ENCODE measurements at places on chromosomes 7 and 10. TPM values are rescaled to one million over a fixed set of nuclear protein-coding genes. Genes with fewer than 3 reads are reported as not detected.

Gene BICC1
- not detected for total RNA-seq

Gene MSS51
- 2.2 TPM for total RNA-seq

GRCh38 chr10:44706745-44707144 lies 204.4 kb upstream of the TMEM72 start:
- no peaks in the 10 kb centered on the region for H3K36me3 ChIP-seq
- no peak for DNase-seq
- H3K27me3 ChIP-seq: no peaks in the 10 kb centered on the region
- no peak overlapping the region for H3K4me3 ChIP-seq
- no peaks in the 10 kb centered on the region for H3K4me1 ChIP-seq
- no peak overlapping the region for H3K27ac ChIP-seq

DNA sequence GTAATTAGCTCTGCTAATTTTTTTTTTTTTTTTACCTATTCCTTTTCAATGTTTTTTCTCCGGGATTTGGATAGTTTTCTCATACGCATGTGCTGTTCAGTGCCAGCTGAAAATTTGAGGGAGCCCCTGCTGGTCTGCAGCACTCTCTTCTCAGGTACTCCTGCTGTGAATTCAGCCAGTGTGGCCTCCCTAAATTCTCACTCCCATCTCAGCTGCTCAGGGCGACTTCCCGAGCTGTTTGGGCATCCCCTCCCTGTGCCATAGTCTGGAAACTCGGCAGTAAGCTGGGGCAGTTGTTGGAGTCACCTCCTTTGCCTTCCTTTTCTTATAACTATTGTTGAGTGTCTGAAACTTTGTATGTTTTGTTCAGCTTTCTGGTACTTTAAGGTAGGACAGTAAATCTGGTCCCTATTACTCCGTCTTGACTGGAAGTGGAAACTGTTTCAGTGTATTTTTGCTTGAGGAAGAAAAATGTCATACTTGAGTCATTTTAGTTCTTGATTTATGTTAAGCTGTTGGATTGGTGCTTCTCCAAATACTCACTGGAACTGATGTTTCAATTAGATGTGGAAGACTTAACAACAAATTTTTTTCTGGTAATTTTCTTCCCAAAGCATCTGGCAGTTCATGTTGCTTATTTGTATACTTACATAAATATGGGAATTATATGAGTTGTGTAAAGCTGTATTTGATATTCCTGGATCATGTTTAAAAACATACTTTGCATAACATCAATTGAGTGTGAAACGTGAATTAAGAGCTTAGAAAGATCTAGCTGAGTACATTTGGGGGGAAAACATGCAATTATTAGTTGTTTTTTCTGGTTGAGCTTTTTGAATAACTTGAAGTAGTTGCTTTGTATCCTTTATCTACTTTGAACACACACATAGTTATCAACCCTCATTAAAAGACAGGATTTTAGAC lies 33.7 kb downstream of the MINPP1 start:
- H3K27ac ChIP-seq: no peak overlapping the region
- H3K4me3 ChIP-seq: no peak overlapping the region
- peaks cover 18% of the 10 kb centered on the region for H3K36me3 ChIP-seq
- no peaks in the 10 kb centered on the region for H3K27me3 ChIP-seq
- no peak for DNase-seq
- H3K4me1 ChIP-seq: peaks cover 11% of the 10 kb centered on the region

Measured in T-helper 17 cell (primary cell).